ENCODE measurements at places on chromosomes 7 and 10.

DNA sequence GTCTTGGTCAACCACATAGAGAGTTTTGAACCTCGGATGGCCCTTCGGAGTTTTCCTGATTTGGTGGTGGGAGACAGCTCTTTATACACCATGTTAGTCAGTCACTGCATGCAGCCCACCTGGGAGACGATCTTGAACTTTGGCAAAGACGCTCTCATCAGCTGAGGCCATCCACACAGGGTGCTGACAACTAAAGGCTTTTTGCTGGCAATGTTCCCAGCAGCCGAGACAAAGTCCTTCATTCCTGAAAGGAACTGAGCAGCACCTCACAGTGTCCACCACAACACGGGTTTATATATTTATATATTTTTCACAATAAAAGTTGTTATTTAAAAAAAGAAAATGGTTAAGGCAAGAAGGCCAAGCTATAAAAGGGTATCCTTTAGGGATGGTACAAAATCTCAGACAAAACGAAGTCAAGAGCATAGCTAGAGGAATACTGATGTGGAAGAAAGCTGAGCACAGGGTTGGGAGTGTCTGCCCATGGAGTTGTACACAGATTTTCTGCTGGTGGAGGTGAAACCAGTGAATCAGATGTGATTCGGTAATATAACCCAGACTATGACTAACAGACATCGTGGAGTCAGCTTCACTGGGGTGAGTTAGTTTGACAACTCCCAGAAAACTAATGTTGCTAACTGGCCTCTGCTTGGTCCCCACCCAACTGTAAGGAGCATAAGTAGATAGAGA lies 27.4 kb upstream of the CAPZA2 start:
- no peak for DNase-seq

- DNase-seq = no peak
These were observed 677 bp downstream of the SKAP2 start for GRCh38 chr7:26863518-26864308.

- no peak for DNase-seq
These were observed 186.2 kb upstream of the PDE1C start for GRCh38 chr7:32256376-32256775.

- no peak for DNase-seq
These were observed 34.4 kb downstream of the ASAH2 start for GRCh38 chr10:50216894-50217293.

DNA sequence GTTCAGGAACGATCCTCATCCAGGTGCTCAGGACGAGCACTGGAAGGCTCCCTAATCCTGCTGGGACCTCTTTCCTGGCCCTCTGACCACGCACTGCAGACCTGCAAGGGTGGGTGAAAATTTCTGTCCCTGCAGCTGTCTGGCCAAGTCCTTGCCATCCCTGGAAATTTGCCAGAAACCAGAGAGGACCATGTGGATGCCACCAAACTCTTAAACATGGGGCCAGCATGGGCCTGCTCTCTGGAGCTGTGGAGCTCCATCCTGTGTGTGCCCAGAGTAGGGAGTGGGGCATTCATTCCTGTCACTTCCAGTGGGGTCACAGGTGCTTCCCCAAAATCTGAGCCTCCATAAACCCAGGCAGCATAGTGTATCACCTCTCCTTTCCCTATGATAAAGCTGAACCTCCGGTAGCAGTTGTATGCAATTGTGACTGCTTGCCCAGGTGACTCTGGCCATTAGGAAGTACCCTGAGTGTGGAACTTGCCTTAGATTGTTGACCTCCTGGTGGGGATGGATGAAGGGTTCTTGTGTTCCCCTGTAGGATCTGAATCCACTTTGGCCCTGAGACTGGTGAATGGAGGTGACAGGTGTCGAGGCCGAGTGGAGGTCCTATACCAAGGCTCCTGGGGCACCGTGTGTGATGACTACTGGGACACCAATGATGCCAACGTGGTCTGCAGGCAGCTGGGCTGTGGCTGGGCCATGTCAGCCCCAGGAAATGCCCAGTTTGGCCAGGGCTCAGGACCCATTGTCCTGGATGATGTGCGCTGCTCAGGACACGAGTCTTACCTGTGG lies 57.1 kb downstream of the DMBT1 start:
- no peak for DNase-seq
